ENCODE measurements at places on chromosomes 16 and 17. TPM values are rescaled to one million over a fixed set of nuclear protein-coding genes. Genes with fewer than 3 reads are reported as not detected.

LRRC37A gene
- 1.4 TPM for total RNA-seq

IGFALS gene
- not detected for total RNA-seq

B3GNT9 gene
- total RNA-seq, result 3.7 TPM

KLHL10 gene
- 0.32 TPM for total RNA-seq

EFTUD2 gene
- total RNA-seq, result 92.3 TPM

SRL gene
- 0.16 TPM for total RNA-seq

DNA sequence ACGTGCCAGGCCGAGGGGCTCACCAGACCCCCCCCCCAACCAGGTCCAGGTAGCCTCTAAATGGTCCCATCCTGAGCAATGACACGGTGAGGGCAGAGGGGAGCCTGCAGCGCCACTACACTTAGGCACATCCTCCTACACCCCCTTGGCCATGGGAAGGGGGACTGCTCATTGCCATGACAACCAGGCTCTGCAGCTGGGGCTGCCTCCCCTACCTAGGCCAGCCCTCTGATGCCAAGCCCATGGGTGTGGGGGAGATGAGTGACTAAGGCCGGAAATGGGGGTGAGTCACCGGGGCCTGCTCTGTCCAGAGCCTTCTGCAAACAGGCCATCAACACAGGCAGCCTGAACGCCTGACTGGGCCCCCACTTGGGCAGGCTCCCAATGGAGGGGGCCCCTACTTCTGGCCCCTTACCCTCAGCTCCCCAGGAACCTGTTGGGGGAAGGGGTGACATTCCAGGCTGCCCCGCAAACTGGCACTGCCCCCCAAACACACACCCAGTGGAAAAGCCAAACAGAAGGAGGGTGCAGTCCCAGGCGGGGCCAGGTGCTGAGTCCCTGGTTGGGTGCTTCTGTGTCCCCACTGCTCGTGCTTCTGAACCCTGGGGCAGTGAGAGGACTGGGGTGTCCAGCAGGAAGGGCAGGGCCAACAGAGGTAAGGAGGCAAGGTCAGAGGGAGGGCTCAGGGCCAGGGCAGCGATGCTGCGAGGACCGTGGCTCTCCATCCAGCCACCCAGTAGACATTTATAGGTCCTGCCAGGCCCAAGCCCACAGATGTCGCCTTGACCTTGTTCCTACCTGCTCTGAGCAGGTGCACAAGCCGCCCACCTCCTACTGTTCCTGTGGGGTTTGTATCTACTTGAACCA is 8.2 kb downstream of the PLCD3 start:
- peak; percentile 86 for ATAC-seq

DNA sequence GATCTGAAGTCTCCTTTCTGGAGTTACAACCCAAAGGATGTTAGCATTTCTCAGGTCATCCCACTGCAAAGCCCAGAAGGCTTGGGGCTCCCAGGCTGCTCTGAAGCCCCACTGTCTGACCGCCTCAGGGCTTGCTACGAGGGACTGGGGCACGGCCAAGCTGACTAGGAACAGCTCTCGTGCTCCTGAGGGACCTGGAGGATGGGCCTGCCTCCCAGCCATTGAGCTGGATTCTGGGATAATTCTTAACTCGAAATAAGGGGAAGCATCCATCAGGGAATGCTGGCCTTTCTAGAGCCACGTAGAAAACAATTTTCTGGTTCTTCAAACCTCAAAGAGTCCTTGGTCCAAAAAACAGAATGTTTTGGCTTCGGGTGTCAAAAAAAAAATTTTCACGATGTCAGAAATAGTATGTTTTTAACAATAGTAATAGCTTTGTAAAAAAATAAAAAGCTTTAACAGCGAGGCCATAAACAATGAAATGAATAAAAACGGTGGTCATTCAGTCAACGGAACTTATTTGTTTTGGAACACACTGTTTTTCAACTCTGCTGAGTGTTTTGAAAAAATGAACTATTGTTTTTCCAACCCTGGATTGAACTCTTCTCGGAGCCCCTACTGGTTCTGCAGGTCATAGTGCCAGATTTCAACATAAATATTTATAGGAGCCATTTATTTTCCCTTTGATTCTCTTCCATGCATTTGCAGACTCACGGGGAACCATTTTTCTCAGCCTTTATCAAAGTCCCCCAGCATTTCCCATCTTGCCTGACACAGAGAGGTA is 16.4 kb upstream of the HERPUD1 start:
- ATAC-seq, result no peak

- ATAC-seq, result peak; percentile 32
Measured at GRCh38 chr16:22813948-22814710, at the start of gene HS3ST2. TSS of gene HS3ST2 (plus strand) at chr16:22814162. CDS start at chr16:22814611, 449 bp downstream.

GRCh38 chr16:31568577-31569359 is 41.1 kb downstream of the AHSP start:
- ATAC-seq, result no peak

GRCh38 chr17:41777157-41777573 is 9.3 kb downstream of the JUP start:
- no peak for ATAC-seq

GRCh38 chr17:13073018-13073417 is 55.2 kb upstream of the ELAC2 start:
- ATAC-seq, result no peak

DNA sequence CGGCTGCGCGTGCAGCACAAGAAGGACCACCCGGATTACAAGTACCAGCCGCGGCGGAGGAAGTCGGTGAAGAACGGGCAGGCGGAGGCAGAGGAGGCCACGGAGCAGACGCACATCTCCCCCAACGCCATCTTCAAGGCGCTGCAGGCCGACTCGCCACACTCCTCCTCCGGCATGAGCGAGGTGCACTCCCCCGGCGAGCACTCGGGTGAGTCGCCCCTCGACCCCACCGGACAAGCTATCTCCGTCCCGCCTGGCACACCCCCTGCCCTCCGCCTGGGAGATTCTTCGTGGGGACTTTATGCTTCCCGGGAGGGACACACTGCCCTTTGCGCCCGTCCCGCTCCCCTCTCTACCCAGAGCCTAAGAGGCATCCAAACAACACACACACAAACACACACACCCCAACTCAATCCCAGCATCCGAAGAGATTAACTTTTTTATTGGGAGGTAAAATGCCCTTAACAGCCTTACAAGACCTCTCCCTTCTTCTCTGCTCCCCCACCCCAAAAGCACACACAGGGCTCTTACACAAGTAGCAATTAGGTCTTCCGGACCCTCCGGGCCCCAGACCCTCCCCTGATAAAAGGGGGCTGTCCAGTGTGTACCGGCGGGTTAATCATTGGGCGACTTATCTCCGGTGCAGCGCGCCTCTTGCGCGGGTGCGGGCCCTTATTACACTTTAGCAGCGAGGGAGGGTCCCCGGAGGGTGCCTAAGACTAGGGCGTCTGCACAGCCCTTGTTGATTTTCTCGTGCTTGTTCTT is 2.1 kb downstream of the SOX9 start:
- ATAC-seq, result no peak

- ATAC-seq, result no peak
Measured at GRCh38 chr16:57800200-57801097, 1.8 kb downstream of the KIFC3 start.

- no peak for ATAC-seq
Measured at GRCh38 chr16:17225541-17225940, 245.2 kb downstream of the XYLT1 start.

DNA sequence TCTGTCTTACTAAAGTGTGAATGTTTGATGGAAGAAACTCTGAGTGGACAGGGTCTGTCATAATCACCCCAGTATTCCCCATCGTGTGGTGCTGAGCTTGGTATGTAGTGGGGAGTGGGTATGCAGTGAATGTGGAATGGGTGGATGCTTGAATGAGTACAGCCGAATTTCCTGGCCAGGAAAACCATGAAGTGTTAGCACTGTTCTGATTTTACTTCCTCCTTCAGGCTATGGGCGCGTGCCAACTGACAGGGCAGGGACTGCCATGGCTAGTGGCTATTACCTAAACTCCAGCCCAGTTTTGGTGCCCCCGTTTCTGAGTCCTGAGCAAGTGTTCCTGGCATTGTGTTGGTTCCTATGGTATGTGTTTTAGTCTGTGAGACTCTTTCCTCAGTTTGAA is 48.6 kb downstream of the PRKCA start:
- ATAC-seq, result peak; percentile 48

GRCh38 chr17:17494870-17495535 is 1.2 kb downstream of the RASD1 start:
- peak; percentile 3 for ATAC-seq

DNA sequence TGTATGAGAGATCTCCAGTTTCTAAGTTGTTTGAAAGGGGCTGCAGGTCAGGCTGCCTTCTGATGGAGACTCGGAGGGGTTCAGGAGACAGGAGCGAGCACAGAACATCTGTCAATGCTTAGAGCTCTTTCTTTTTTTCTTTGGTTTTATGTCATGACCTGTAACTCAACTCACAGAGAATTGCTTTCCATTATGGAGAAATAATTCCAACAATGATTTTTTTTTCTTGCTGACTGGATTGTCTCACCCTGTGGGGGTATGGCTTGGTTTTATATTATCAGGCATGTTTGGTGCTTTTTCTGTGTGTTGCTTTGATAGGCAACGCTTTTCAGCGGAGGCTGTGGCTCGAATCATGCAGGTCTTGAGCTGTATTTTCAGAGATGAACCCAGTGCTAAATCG is 10.7 kb upstream of the KCNJ2 start:
- no peak for ATAC-seq

DNA sequence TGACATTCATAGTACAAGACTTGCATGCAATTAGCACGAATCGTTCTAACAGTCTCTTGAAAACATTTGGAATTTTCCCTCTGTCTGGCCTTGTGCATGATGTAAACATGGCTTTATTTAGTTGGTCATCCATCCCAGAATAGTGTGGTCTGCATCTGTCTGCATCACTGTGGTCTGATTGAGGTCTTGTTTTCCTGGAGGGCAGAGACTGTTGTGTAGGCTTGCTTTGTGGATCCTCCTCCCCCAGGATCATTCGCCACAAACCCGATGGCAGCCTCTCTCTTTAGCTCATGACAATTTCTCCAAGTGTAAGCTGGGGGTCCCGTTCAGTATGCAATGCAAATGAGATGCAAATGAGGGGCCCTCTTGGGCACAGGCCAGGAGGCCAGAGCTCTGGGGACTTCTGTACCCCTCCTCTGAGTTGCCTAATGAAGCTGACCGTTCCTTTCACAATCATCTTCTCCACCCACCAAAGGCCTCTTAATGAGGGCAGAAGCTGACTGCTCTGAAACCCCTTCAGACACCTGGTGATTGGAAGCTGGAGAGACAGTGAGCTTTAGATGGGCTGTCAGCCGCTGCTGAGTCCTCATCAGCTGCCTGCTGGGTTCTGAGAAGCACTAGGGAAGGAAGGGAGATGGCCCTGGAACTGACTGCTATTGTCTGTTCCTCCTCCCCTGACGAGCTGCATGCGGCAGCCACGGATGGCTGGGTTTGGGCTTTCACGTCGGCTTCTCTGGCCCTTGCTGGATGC is 201.2 kb upstream of the CACNG3 start:
- ATAC-seq, result no peak

DNA sequence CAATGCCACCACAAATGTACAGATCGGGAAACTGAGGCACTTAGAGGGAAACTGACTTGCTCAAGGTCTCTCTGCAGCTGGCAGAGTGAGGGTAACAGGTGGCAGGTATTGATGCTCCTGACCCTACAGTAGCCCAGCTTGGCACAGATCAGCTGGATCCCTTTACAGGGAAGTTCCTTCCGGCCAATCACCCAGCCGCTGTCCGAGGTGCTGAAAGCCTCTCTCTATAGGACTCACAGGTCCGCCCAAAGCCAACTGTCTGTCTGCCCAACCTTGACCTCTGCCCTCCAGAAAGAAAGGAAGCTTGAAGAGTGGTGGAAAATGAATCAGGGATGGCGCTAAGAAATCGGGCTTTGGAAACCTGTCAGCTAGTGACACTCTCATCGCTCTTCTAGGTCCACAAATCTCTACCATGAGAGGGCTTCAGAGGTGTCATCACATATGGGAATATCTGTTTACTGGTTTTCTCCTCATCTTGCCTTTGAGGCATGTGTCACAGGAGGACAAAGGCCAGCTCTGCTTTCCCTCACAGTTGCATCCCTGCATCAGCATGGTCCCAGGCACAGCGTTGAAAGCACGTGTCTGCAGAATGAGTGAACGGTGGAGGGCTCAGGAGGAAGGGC is 246.2 kb downstream of the KATNIP start:
- ATAC-seq, result peak; percentile 49

GRCh38 chr17:36657763-36658490 is 56.5 kb downstream of the MRM1 start:
- no peak for ATAC-seq

GRCh38 chr17:82092628-82092994 is 5.4 kb downstream of the FASN start:
- no peak for ATAC-seq

GRCh38 chr16:52837251-52837650 is 215.4 kb downstream of the CHD9NB start:
- no peak for ATAC-seq

DNA sequence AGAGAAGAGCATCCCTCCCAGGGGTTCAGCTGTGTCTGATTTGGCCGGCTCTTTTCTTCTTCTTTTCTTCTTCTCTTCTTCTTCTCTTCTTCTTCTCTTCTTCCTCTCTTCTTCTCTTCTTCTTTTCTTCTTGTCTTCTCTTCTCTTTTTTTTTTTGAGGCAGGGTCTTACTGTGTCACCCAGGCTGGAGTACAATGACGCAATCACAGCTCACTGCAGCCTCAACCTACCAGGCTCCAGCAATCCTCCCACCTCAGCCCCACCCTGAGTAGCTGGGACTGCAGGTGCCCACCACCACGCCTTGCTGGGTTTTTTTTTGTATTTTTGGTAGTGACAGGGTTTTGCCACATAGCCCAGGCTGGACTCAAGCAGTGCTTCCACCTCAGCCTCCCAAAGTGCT is 266.0 kb downstream of the SNX29 start:
- no peak for ATAC-seq

- no peak for ATAC-seq
Measured at GRCh38 chr17:40112191-40112711, 9.5 kb upstream of the MSL1 start.

DNA sequence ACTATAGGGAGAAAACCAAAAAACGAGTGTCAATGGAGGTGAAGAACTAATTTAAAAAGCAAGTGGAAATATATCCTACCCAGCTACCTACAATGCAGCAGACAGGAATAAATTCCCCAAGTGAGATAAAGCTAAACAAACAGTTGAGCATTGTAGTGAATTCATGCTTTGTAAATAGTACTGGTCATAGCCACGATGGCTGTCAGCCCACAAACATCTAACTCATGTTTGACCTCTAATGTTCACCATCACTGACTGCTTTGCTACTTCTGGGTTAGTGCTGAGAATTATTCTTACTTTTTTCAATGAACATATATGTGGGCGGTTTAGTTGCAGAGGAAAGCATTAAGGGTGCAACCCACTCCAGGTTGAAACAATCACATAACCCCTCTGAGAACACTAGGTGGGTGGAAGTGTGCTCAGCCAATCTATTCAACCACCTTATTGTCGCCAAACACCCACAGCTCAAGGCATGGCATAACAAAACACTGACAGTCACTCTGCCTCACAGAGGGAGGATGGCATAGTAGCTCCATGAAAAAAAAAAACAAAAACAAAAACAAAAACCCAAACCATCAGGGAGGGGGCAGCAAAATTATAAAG is 264.1 kb downstream of the ZFHX3 start:
- ATAC-seq, result no peak

All from esophagus mucosa (tissue), 1 donor.